ENCODE measurements at places on chromosomes 7 and 10. TPM values are rescaled to one million over a fixed set of nuclear protein-coding genes. Genes with fewer than 3 reads are reported as not detected.

The FAM25G gene
- total RNA-seq = not detected

The GCK gene
- total RNA-seq = 0.50 TPM

The PRTFDC1 gene
- total RNA-seq = 5.2 TPM

The CFAP46 gene
- total RNA-seq = 4.1 TPM

The CYTH3 gene
- total RNA-seq = 21.3 TPM

The TMEM60 gene
- total RNA-seq = 21.1 TPM

The TMEM176A gene
- 44.7 TPM for total RNA-seq

The SKIDA1 gene
- total RNA-seq = 1.9 TPM

The ATP5MK gene
- total RNA-seq = 257 TPM

The OR2A12 gene
- total RNA-seq = not detected

The GDF10 gene
- 35.2 TPM for total RNA-seq

The CAV1 gene
- 377 TPM for total RNA-seq

The VAX1 gene
- not detected for total RNA-seq

DNA sequence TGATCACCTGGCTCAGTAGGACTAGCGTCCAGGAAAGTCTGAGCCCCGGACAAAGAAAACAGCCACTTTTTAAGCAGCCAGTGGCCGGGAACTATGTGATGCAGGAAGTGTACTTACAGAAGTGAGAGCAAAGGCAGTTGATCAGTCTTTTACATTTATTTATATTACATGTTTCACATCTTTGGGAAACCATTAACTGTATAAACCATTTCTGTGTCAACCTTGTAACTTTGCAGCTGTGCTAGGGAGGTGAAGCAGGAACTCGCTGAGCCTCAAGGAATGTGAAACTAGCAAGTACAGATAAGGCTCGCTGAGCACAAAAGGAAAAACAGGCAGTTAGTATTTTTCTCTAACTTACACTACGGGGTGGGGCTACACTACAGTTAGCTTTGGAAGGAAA lies 39.9 kb upstream of the HECW1 start:
- DNase-seq = no peak

GRCh38 chr7:16531707-16532106 lies 5.1 kb downstream of the LRRC72 start:
- DNase-seq = no peak

GRCh38 chr10:73590881-73591799 lies at the start of gene USP54:
Gene USP54, minus strand, starts transcription at chr10:73591342. Its CDS starts 15,684 bp downstream, at chr10:73575658.
- no peak for DNase-seq

DNA sequence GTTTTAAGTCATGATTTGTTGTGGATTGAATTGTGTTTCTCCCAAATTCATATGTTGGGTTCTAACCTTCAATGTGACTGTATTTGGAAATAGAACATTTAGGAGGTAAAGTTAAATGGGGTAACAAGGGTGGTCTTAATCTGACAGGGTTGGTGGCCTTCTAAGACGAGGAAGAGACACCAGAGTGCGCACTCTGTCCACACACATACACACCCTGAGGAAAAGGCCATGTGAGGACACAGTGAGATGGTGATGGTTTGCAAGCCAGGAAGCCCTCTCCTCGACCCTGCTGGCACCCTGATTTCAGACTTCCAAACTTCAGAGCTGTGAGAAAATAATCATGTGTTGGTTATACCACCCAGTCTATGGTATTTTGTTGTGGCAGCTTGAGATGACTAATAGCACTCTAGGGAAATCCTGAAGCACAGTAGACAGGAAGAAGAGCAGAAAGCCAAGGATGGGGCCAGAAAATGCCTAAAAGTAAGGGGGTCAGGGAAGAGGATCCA lies 28.0 kb upstream of the SEM1 start:
- no peak for DNase-seq

DNA sequence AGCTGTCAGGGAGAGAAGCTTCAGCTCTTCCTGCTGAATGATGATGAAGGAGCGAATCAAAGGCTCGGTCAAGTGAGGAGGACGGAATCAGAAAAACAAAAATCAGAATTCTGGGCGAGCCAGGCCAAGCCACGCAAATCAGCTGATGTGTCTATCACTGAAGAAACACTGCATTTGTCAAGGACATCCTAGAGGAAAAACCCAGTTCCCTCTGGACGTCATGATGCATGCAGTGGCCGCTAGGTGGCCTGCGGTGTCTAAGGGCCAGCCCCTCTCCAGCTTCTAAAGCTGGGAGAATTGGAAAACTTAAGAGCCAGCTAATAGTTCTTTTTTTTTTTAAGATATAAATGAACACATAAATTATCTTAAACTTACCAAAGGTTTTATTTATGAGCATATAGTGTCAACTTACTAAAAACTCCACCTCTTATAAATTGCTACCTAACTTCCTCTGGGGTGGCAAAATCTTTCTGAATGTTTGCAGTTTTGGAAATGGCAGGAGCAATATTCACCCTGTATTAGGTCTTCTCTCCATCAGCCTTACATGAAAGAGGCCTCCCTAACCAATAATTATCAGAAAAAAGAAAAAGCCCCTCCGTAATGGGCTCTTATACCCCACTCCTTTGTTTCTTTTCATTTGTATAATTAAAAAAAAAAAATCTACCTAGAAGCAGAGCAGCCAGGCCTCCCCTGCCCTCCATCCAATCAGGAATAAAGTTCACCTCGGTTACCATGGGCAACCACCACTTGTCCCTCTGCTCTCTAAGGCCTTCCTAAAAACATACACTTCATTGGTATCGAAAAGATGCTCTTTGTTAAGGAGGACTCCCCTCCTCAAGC lies 186.8 kb downstream of the USP6NL start:
- peak; percentile 54 for DNase-seq

DNA sequence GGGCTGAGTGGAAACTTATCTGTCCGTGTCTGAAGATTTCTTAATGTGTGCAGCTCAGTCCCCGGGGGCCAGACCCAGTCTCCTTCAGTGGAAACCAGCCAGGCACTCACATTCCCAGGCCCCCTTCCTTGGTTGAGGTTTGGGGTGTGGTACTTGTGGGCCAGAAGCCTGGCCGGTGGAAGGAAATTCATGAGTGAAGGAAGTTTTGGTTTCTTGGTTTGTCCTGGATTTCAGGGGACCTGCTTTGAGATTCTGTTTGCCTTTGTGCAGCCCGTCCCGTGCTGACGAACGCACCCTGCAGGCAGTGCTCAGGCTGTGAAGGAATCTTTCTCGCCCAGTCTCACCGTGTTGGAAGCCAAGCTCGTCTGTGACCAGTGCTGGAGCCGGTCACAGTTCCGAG lies 2.9 kb downstream of the INPP5A start:
- DNase-seq = no peak

DNA sequence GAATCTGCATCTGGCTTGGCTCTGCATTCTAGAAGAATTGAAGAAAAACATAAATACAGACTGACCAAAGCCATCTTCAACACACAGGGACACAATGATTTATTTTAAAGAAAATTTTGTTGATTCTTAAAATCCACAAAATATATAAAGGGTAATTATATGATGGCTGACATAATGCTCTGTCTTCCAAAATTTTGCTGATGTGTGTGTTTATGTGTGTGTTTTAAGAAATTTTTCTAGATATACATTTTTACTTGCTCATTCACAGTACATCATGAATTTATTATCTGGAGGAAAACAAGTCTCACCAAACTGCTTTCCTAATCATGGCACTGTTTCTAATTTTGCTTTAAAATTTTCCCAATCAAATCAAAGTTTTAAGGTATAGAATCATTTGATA lies 442.6 kb downstream of the PARD3 start:
- no peak for DNase-seq

DNA sequence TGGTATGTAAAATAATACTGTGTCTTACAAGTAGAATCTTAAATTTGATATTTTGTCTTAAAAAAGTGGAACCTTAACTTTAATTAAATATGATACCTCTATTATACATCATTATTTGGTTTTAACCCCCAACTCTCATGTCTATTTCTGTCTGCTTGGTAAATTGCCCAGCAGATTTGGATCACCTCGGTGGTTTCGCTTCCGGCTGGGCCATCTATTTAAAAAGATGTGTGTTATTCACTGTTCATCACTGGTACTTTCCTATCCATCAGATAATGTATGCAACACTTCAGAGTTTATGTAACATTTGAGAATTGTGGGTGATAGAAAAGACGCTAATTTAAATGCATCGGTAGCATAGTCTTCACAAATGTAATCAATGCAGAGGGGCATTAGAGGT lies 119.7 kb downstream of the SND1 start:
- DNase-seq = no peak

- DNase-seq = no peak
Measured at GRCh38 chr10:97532935-97533671, 34.4 kb downstream of the UBTD1 start.

GRCh38 chr7:106038916-106039315 lies 73.2 kb downstream of the SYPL1 start:
- no peak for DNase-seq

DNA sequence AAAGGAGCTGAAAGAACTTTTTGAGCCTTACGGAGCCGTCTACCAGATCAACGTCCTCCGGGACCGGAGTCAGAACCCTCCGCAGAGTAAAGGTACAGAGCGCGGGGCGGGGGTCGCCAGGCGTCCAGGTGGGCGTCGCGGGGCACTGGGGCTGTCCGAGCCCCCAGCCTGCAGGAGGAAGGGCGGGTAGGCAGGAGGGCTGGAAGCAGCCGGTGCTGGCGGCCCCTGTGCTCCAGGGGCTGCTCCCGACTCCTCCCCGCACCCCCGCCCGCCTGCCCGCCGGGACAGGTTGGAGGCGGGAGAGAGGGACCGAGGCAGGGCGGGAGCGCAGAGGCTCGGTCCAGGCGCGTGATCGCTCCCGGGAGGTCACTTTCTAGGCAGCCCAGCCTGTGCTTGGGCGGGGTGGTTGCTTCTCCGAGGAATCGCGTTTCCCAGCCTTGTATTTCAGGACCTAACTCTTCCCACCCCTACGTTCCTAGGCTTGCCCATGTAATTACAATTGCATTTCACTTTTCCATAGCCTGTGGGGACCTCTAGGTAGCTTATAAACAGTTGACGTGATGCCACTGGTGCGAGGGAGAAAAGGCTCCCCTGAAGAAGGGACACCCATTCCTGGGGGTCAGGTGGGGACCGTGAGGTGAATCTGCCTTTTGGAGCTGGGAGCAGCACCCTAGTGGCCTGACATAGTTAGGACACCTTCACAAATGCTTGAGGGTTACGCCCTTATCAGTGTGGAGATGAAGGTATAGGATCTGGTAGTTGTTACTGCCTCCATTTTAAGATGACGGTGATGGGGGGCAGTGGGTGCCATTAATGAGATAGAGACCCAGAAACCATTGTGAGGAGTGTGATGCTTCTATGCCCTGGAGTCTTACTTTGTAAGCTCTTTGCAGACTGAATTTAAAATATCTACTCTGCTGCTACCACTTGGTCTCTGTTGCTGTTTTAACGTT lies 148.2 kb downstream of the CELF2 start:
- DNase-seq = peak; percentile 88

GRCh38 chr10:52678611-52679010 lies 94.0 kb downstream of the MBL2 start:
- DNase-seq = no peak

- no peak for DNase-seq
Measured at GRCh38 chr10:1642600-1643160, 94.6 kb downstream of the ADARB2 start.

DNA sequence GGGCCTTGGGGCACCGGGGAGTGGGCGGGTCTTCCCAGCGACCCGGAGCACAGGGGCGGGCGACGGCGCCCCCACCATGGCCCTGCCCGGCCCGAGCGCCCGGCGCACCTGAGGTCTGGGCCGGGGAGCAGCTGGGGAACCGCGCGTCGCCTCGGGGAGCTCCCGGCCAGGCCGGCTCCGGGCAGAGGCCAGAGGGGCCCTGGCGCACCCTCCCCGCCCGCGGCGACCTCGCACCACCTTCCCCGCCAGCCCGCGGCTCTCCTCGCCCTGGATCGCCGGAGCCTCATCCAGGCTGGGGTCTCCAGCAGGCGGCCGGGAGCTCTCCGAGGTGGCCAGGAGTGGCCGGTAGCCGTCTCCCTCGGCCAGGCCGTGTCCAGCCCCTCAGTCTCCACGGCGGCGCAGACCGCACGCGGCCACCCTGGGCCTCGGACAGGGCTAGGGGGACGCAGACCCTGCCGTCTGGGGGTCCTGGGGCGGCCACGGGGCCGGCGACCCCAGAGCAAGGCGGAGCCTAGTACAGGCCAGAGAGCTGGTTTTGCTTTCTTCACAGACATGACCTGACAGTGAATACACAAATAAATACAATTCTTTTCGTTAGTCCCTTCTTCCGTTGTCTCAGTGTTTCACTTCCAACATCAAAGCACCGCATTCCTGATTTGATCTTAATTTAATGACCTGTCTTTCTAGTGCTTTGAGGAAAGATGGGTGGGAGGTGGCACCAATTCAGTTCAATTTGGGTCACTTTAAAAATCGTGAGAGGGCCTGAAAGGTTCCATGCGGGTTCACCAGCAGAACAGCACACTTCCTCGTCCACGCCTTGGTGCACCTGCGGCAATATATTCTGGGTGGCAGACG lies 356.9 kb downstream of the DNAJB6 start:
- no peak for DNase-seq

DNA sequence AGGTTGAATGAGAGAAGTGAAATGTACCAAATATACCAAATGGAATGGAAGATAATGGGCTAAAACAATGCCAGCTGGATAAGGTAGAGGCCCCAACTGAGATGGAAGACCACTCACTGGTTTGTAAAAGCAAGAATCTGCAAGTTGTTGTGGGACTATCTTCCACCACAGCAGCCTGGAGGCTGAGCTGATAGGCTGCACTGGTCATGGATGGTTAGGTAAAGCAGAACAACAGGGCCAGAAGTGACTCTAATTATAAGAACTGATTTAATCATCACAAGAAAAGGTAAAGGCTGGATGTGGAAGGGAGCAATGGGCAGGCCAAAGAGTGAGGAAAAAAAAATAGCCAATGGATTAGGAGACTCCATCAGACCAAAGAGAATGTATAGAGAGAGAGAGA lies 11.8 kb downstream of the TFEC start:
- DNase-seq = no peak

GRCh38 chr10:80454513-80455460 lies 677 bp downstream of the TSPAN14 start:
- DNase-seq = peak; percentile 62

GRCh38 chr7:121328508-121329190 lies at the start of gene WNT16:
Gene WNT16, plus strand, starts transcription at chr7:121329000. Its CDS starts 293 bp downstream, at chr7:121329293.
- no peak for DNase-seq

DNA sequence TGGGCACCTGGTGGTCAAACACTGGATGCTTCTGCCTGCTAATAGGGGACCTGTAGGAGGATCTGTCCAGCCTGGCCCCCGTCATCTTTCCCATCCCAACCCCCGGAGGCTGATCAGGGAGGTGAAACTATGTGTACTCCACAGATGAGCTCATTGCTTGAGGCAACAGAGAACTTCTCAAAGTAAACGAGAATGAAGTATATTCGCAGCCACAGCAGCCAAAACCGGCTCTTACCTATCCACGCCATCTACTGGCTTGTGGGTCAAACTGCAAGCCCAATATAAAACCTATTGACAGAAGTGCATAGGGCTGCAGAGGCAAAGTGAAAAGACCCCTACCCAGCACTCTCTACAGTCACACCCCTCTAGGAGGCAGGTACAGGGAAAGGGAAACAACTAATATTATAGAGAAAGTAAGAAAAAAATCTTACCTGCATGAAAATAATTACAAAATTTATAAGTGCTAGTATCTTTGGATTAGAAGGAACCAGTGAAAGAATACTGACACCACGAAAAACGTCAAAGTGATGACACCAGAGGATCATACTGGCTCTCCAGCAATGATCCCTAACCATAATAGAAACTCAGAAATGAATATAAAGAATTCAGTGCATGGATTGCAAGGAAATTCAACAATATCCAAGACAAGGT lies 973.5 kb downstream of the ANKRD7 start:
- DNase-seq = peak; percentile 36

GRCh38 chr10:104026762-104027161 lies 58.9 kb downstream of the COL17A1 start:
- no peak for DNase-seq

- DNase-seq = no peak
Measured at GRCh38 chr10:32995751-32996150, 37.7 kb upstream of the ITGB1 start.
